T-helper 2 cell (primary cell): ENCODE measurements at places on chromosomes 5 and 9.

- DNase-seq = no peak
Measured at GRCh38 chr5:40909264-40909663, at the start of gene C7. Gene C7 (plus strand): TSS chr5:40909497. CDS start chr5:40909611, 114 bp downstream.

DNA sequence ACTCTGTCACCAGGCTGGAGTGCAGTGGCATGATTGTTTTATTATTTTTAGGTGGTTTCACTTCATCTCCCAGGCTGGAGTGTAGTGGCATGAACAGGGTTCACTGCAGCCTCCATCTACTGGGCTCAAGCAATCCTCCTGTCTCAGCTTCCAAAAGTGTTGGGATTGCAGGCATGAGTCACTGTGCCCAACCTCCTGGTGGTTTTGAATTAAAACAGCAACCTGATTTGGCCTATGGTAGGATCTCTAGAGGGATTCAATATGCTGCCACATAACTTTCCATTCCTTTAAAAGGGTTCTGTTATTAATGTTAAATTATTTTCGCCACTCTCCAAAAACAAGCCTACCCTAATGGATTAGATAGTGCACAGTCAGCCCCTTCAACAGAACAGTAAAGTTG is 9.9 kb upstream of the HSPA4 start:
- no peak for DNase-seq

DNA sequence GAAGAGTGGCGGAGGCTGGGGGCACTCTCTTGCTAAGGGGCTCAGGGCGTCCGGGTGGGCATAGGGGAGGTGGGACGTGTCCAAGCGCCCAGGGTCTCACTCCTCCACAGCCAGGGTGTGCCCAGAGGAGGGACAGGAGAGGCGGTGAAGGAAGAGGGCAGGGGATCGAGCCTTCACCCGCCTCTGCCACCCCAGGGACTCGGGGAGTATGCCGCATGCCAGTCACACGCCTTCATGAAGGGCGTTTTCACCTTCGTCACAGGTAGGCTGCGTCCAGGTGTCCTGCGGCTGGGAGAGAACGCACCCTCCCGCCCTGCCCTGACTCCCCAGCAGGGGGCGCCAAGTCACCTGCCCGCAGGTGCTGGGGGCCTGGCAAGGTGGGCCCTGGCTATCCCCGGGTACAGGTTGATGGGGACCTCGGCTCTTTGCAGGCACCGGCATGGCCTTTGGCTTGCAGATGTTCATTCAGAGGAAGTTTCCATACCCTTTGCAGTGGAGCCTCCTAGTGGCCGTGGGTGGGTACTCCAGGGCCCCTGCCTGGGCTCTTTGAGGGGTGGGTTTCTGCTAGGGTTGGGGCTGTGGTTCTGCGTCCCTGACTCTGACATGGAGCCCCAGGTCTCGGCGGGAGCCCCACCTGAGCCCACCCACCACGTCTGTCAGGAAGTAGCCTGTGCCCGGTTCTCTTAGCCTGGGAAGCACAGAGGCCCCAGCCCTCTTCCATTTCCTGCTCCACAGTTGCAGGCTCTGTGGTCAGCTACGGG is 552 bp downstream of the TMEM141 start:
- DNase-seq = peak; percentile 65

DNA sequence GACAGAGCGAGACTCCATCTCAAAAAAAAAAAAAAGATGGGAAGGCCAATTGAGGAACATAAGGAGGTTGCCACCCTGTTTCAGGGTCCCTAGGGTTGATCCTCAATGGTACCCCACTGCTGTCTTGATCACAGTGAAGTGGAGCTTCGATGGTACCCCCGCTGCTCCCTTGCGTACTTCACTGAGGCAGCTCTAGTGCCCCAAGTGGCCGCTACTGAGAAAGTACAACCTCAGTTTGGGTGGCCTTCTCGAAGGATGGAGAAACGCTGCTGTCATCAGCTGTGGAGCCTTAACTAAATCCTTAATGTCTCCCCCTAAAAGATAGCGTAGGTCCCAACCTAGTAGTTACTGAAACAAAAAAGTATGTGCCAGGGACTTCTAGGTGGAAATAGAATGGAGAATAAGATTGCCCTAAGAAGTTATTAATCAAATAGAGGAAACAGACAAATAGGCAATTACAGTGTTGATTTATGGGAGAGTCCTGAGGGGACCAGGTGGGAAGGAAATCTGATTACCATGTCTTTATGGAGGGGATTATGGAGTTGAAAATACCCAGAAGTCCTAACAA is 6.3 kb downstream of the TESK1 start:
- peak; percentile 71 for DNase-seq

GRCh38 chr9:114000063-114000454 is 78.0 kb downstream of the AMBP start:
- no peak for DNase-seq

GRCh38 chr9:93681269-93682154 is 105.1 kb downstream of the PHF2 start:
- no peak for DNase-seq

GRCh38 chr9:98545021-98545420 is 163.7 kb downstream of the GABBR2 start:
- DNase-seq = no peak

GRCh38 chr9:127567035-127567729 is 44.9 kb upstream of the STXBP1 start:
- no peak for DNase-seq

- DNase-seq = no peak
Measured at GRCh38 chr5:171957591-171958251, 48.7 kb downstream of the FBXW11 start.

DNA sequence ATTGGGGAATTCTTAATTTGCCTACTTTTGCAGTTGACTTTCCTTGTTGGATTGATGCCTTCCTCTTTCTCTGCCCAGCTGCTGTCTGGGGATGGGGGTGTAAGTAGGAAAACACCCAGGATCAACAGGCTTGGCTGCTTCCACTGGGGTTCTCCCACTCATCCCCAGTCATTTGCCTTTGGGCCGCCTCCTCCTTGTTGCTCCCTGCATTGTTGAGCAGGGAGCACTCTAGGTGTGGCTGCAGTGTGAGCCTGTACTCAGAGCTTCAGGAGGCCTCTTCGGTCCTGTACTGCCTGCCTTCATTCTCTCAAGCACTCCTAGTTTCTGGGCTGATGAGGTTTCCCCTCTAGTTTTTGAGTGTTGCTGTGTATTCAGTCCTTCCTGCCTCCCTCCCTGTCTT is 12.1 kb downstream of the RHOBTB3 start:
- DNase-seq = no peak

DNA sequence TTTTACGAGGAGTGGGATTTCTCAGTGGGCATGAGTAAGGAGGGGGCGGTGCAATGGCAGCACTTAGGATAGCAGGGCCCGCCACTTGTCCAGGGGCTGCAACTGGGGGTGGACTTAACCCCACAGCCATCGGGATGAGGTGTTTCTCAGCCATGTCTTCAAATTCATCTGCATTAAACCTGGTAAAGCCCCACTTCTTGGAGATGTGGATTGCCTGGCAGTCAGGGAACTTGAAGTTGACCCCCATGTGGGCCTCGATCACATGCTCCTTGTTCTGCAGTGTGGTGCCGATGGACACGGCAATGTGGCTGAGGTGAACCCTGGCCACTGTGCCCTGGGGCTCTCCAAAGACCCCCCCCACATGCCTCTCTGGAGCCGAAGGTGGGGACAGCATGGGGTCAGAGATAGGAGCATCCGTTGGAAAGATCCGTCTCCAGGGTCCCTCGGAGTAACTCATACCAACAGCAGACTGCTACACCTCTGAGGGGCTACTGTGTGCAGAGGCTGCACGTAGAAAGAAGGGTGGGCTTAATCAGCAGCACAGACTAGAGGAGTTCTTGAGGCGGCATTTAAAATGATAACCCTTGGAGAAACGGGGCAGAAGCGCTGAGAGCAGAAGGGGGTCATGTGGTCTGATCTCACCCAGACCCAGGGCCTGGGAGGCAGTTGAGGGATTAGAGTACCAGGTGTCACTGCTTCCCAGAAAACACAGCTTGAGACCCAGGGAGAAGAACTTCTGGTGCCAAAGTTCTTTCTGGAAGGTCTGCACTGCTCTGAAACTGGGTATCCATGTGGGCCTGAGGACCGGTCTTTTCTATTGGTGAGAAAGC is 141.4 kb downstream of the MTX3 start:
- DNase-seq = no peak

DNA sequence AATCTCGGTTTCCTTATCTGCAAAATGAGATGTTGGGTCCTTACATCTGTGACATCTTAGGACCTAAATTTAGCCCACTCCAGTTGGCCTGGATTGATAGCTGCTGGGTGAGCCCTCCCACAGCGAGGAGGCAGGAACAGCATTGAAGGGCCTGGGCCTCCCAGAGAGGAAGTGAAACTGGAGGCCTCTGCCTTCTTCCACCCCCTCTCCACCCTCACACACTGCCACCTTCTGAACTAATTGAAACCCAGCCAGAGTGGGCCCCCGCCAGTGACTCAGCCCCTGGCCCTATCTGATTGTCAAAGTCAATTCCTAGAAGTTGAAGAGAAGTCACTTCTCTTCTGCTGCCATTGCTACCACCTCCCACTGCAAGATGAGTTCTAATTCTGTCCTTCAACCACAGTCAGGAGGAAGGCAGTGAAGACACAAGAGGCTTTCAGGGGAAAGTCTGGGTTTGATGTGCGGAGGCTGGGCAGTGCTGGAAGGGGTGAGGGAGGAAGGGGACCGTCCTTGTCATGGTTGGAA is 55.2 kb upstream of the NEK6 start:
- DNase-seq = peak; percentile 96

GRCh38 chr5:66595756-66596635 is at the start of gene MAST4:
Gene MAST4 (plus strand): TSS chr5:66596393. CDS start chr5:66596656, 263 bp downstream.
- DNase-seq = no peak

GRCh38 chr9:35822926-35823325 is 5.6 kb downstream of the FAM221B start:
- no peak for DNase-seq

DNA sequence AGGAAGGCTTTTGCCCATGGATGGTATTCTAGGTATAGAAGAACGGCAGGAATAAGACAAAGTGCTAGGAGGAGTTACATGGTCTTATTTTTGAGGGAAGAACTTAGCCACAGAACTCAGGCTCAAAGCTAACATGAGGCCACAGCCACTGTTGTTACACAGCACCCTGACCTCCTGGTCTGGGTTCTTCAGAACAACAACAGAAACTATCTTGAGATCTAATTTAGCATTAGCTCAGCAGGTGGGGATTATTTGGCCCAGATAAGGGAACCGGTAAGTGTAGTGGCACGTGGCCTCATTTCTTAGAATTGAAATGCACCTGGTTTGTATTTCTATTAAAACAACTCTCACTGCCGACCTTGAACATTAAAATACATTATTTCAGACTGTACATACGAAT is 1168.7 kb upstream of the SEMA6A start:
- DNase-seq = no peak

DNA sequence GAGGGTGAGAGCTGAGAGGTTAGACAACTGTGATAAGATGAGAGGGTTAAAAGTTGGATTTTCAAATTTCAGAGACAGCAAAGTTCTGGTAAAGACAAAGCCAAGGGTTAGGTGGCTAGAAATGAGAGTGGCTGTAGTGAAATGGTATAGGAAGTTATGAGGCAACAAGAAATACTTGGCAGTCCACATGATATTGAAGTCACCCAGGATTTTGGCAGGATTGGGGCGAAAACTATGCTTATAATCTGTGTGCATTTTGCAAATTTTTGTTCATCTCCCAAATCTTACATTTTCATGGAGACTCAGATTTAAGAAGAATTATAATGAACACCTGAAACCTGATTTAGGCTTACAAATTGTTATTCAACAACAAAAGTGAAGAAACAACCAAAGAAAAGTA is 35.6 kb downstream of the C9 start:
- DNase-seq = no peak

DNA sequence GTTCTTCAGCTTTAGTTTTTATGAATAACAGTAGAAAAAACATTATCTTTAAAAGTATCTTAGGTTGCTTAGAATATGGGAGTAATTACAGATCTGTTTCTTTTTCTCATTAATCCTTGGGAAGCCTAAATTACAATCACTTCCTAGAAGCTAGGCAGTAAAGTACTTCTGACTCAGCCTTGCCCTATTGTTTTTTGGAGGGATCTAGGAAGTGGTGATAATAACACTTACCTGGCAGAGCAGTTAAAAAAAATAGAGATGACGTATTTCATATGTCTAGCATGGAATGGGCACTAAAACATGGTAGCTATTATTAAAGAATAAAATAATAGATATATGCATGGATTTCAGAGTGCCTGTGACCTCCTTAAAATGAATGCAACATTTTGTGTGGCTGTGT is 8.2 kb upstream of the FST start:
- DNase-seq = no peak

GRCh38 chr9:78133751-78134150 is 102.1 kb upstream of the CEP78 start:
- peak; percentile 30 for DNase-seq

DNA sequence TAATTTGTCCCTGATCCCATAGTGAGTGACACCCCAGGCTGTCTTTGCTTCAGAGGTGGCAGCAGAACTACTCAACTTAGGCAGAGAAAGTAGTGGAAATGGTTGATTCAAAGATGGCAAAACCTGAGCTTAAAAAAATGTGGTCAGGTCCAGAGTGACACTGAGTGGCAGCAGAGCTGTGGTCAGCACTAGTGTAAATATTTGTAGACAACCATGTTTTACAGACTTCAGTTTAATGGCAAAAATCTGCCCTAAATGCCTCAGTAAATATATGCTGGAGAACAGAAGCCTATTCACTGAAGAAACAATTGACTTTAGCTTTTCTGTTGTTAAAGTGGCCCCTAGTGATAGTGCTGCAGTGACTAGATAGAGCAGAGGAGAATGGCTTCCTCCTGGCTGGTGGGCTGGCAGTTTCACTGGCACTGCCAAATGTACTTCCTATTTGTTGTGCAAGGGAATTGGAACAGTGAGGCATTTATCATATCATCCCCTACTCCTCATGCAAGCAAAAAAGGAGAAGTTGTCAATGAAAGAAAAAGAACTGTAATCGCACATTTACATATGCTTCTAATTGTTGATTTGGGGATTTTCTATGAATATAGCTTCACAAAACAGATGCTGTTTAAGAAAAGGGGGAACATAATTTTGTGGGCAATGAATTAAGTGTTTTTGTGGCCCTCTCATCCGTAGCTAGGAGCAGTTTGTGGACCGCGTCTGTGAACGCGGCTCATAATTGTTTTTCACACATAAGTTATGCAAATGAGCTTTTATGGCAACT is 12.0 kb downstream of the PBX3 start:
- DNase-seq = no peak

DNA sequence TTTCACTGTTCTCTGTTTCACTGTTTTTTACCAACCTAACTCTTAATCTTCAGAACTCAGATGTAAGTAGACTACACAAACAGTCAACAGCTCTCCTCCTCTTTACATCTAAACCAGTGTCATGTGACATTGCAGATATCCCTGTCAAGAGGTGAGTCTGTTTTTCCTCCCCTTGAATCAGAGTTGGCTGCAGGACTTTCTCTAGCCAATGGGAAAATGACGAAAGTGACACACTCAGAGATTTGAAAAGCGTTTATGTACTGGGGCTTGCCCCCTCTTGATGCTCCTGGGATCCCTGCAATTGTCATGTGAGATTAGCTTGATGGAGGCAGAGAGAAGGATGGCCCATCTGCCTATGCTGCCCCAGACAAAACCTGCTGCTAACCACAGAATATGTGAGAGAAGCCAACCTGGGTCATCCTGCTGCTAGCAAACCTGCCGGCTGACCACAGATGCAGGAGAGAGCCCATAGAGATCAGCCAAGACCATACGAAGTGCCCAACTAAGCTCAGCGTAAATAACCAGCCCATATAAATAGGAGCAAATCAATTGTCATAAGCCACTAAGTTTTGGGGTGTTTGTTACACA is 111.1 kb downstream of the ASTN2 start:
- no peak for DNase-seq
